ENCODE measurements at places on chromosomes 4 and X. TPM values are rescaled to one million over a fixed set of nuclear protein-coding genes. Genes with fewer than 3 reads are reported as not detected.

GRCh38 chrX:100643956-100644860, at the start of gene SRPX2:
Gene SRPX2 (plus strand): TSS chrX:100644199. CDS start chrX:100646323, 2,124 bp downstream.
- peak; percentile 33 for DNase-seq

DNA sequence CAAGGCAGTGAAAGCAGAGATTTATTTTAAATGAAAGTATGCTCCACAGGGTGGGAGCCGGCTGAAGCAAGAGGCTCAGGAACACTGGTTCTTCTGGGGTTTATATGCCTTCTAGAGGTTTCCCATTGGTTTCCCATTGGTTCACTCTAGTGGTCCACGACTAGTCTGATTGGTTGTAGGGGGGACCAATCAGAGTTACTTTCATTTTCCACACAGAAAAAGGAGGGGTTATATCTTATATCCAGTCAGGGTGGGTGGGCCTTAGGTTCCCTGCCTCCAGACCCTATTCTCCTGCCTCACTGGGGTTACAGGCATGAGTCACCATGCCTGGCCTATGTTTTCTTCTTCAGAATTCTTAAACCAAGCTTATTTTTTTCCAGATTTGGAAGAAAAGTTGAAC, 101.6 kb downstream of the KLHL8 start:
- no peak for DNase-seq

GRCh38 chr4:14879683-14880082, 122.6 kb upstream of the CPEB2 start:
- no peak for DNase-seq

- DNase-seq, result no peak
Measured at GRCh38 chr4:16278178-16278577, 51.9 kb upstream of the TAPT1 start.

- peak; percentile 61 for DNase-seq
Measured at GRCh38 chrX:103818842-103819619, 13.0 kb downstream of the RAB9B start.

Gene REELD1
- polyA plus RNA-seq, result 0.45 TPM

GRCh38 chr4:77360451-77360850, 203.4 kb downstream of the CCNG2 start:
- DNase-seq, result no peak

- DNase-seq, result no peak
Measured at GRCh38 chr4:40669504-40669903, 39.8 kb upstream of the RBM47 start.

Gene CSN1S1
- polyA plus RNA-seq, result not detected

DNA sequence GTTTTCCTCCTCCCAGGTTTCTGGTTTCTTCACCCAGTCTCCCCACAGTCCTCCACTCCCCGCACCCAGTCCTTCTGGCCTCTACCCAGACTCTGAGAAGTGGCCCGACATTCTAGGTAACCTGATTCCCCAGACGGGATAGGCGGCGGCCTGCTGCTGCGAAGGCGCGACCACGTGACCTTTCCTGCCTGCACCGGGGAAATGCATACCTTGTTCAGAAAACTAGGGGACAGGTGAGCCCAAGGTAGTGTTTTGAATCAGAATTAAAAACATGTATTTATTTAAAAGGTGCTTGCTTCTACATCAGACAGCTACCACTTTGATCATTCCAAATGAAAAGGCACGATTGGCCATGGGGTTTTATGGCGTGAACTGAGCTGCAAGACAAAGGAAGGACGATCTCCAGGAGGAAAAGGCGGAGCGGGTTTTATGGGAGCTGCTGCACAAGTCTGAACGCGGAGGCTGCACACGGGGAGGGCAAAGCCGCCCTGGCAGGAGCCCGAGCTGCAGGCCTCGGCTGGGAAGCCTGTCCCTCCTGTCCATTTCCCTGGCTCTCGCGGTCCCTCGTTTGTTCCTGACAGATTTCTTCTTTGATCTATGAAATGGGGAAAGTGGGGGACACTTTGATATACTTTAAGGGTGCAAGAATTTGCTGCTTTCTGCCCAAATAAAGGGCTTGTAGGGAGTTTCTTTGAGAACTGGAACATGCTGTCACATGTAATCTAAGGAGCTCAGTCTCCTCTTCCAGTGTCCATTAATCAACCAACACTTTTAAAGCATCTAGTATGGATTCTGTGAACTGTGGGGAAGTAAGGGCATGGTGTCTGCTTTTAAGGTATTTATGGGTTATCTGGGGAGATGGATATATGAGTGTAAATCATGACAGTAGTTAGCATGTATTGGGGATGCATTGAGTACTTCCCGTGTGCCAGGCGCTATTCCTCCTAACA, 150.9 kb downstream of the SPRY1 start:
- DNase-seq, result peak; percentile 47

GRCh38 chrX:308821-309520, 9.6 kb downstream of the GTPBP6 start:
- no peak for DNase-seq

- DNase-seq, result no peak
Measured at GRCh38 chr4:140764785-140765392, 8.7 kb upstream of the TBC1D9 start.

Gene KCNE5
- polyA plus RNA-seq, result 0.79 TPM

Gene SUPT20HL1
- 0.10 TPM for polyA plus RNA-seq

DNA sequence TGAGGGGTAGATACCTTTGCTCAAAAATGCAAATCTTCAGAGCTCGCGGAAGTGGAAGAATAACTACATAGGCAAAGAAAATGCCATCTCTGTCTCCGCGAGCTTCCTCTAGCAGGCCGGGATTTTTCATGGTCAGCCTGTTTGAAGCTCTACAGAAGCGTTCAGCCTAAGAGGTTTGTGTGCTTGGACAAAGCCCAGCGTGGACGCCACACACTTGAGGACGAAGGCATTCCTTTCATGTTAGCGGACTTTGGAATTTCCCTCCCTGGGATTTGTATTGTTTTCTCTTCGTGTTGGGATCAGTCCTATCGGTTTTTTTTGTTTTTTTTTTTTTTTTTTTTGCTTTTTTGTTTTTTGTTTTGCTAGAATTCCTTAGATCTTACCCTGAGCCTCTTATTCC, 53.7 kb downstream of the SMIM31 start:
- peak; percentile 9 for DNase-seq

- DNase-seq, result no peak
Measured at GRCh38 chr4:186158021-186158813, 33.1 kb upstream of the CYP4V2 start.

DNA sequence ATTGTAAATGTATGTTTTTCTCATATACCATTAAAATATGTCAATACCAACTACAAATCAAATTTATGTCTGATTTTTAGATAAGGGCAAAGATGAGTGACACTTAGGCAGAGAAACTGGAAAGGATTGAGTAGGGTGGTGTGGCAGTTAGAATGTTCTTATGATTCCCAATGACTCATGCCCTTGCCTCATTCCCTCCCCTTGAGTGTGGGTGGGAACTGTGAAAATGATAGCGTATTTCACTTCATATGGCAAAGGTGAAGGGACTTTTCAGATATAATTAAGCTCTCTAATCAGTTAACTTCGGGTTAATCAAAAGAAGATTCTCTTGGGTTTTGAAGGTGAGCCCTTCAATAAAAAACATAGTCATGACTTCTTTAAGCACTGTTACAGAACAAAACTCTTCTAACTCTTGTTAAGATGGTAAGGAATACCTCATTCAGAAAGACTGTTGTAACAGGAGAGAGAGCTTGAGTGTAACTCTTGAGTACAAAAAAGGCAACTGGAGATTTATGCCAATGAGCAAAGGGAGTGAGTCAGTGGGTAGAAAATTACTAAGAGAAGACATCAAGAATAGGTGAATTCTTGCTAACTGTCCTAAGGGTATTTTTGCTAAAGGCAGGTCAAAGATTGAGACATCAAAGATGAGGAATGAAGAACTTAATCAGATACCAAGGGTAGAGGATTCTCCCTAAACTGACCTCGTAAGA, 329.5 kb downstream of the KCTD8 start:
- DNase-seq, result no peak

- no peak for DNase-seq
Measured at GRCh38 chrX:13008189-13008533, 33.3 kb downstream of the TMSB4X start.

- no peak for DNase-seq
Measured at GRCh38 chrX:2629316-2630007, 61.6 kb upstream of the CD99 start.

- peak; percentile 11 for DNase-seq
Measured at GRCh38 chrX:20965270-20966044, 408.8 kb upstream of the CNKSR2 start.

Data from large intestine (tissue), 12 donors.